ENCODE measurements at places on chromosomes 1 and 21.
A peak's percentile ranks its signal among the peaks of the same experiment; 100 is the strongest.

DNA sequence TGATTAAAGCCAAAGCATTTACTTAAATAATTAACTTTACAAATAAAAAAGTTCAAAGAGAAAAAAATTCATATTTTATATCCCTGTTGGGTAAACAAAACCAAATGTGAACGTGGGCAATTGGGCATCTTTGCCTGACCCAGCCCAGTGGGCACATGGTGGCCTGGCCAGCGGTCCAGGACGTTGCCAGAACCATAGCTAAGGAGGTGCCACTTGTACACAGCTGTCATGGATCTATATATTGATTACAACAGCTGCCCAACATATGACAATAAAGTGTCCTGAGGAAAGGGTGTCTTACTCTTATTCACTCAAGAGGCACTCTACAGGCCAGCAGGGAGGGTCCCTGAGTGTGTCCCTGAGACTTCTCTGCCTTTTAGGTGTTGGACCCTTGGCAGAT is 78.5 kb downstream of the BCAR3 start:
- no peak for DNase-seq

DNA sequence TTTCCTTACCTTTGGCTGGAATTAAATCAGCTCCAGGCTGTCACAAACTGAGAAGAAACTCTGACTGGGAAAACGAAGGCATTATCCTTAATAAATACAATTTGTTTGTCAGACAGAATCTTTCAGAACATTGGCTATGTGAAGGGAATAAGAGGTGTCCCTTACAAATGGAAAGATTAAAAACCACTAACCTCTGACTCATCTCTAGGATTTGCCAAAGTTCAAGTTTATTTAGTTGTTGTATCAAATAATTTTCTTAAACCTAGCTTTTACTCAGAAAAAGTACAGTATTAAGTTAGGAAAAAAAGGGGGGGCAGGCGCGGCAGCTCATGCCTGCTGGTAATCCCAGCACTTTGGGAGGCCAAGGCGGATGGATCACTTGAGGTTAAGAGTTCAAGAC is 15.7 kb downstream of the SERTAD4 start:
- DNase-seq = peak; percentile 47

- no peak for DNase-seq
These were observed 60.1 kb downstream of the RGS13 start for GRCh38 chr1:192696082-192696481.

DNA sequence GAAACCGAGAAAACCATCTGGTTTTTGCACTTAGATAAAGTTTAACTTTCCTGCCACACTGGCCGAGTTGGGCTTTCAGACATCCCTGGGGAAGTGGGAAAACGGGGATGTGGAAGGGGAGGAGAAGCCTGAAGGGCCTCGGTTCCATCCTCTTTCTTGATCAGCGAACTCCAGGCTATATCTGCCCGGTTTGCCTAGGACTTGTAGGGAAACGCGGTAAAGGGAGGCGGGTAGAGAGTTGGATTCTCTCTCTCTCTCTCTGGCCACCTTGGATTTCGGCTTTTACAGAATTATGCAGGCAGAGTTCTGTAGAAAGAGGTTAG is 4.6 kb upstream of the LHX8 start:
- DNase-seq = no peak

- peak; percentile 23 for DNase-seq
These were observed 87.8 kb downstream of the MRPL37 start for GRCh38 chr1:54287801-54288211.

DNA sequence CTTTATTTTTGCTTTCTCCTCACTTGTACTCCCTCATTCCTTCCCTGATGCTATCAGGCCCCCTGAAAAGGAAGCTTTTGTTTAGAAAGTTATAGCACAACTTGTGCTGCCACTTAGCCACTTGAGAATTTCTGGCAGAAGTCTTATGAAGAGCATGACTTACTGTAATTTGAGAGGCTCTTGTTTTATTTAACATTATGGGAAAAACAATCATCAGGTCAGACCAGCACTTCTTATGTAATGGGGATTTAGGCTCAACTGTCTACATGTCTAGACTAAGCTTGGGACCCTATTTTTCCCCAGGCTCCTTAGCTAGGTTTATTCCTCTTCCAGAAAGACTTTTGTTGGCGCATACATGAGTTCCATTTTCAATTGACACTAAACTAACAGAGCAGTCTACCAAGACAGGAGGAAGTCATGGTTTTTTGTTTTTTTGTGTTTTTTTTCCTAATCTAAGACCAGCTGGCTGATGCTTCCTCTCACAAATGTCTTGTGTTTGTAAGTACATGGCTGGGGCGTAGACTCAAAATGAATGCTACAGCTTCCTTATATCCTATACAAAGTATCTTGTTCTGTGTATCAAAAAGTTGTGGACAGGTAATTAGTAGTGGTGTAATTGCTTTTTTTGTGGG is 31.5 kb downstream of the TNFSF4 start:
- peak; percentile 39 for DNase-seq

DNA sequence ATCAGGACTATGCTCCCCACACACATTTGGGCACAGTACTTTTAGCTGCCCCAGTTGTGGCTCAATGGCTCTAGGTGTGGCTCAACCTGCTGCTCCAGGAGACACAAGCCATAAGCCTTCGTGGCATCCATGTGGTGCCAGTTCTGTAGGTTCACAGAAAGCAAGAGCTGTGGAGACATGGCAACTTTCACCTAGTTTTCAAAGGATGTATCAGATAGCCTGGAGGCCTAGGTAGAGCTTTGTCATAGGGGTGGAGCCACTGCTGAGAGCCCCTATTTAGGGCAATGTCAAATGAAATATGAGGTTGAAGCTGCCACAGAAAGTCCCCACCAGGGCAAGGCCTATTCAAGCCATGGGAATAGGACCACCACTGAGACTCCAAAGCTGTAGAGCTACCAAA is 210.5 kb downstream of the LMO4 start:
- DNase-seq = no peak

GRCh38 chr1:228264090-228264829 is 56.4 kb downstream of the OBSCN start:
- DNase-seq = no peak

DNA sequence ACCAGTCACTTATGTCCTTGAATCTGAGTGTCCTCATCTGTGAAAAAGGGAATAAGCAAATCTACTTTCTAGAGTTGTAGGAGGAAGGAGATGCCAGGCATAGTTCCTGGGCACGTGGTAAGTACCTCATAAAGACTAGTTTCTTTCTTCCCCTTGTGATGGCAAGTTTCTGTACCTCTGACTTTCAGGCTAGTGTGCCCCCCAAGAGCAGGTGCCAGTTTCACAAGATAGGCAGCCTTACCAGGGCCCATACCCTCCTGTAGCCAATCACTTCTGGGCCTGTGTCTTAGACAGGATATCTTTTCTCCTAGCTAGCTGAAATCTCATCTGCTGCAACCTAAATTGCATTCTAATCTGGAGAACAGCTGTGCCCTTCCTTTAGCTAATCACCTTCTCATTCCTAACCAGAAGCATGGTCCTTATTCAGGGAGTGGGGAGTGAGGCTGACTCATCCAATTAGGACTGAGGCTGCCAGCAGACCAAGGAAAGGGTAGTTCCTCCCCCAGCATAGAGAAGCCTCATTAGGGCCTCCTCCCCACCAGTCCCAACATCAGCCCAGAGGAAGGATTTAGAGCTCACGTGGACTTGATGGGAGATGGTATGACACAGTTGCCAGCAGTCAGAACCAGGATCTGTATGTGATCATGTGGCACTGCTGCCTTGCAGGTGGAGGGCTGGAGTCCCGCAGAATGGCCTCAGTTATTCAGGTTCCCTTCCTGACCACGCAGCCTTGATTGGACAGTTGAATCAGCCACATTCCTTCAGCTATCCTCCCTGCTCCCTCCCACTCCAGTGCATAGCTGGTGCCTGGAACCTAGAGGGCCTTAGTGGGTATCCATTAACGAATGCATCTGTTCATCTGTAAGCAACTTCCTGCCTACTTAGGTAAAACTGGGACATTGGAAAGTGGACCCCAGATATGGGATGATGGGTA is 7.9 kb downstream of the KLHDC8A start:
- no peak for DNase-seq

GRCh38 chr1:185670187-185670627 is 64.0 kb upstream of the HMCN1 start:
- DNase-seq = peak; percentile 27

- DNase-seq = peak; percentile 35
These were observed 105.9 kb upstream of the C21orf91 start for GRCh38 chr21:17925000-17925610.

- no peak for DNase-seq
These were observed 155.8 kb upstream of the BRINP3 start for GRCh38 chr1:190633488-190633887.

- DNase-seq = no peak
These were observed 77.6 kb upstream of the COA6 start for GRCh38 chr1:234295626-234296025.

- no peak for DNase-seq
These were observed 95.2 kb downstream of the ITPKB start for GRCh38 chr1:226643611-226644540.

DNA sequence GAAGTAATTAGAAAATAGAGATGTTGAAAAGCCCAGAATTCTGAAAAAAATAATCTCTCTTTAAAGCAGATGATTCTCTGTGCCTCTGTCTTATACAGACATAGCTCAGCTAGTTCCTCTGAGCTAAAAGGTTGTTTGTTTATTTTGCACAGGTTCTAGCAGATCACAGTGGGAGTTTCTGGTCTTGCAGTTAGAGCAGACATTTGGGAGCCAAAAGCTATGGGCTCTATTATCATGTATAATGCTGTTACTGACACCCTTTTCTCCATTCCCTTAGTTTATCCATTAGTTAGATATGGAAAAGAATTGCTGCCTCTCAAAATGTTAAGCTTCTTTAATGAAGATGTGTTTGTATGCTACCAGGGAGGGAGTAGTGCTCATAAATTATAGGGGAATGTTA is 20.5 kb upstream of the CD55 start:
- no peak for DNase-seq

- DNase-seq = peak; percentile 99
These were observed 20.4 kb downstream of the OLFML2B start for GRCh38 chr1:162003061-162003829.

DNA sequence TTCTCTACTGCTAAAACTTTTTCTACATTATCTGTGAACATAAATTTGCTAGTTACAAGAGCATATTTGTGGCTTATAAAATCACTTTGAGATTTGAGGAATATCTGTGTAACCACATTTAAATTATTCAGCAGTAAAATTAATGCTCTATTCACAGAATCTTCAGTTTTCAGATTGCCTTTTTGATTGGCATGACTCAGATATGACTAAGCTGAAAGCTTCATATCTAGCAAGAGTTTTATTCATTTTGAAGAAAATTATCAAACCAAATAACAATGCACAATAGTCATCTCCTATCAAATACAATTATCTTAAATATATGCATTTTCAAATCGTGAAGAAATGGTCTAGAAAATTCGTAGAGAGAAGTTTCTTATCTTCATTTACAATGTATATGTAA is 1498.2 kb upstream of the B3GALT2 start:
- peak; percentile 13 for DNase-seq

- no peak for DNase-seq
These were observed 174.2 kb downstream of the TNR start for GRCh38 chr1:175569117-175569743.

DNA sequence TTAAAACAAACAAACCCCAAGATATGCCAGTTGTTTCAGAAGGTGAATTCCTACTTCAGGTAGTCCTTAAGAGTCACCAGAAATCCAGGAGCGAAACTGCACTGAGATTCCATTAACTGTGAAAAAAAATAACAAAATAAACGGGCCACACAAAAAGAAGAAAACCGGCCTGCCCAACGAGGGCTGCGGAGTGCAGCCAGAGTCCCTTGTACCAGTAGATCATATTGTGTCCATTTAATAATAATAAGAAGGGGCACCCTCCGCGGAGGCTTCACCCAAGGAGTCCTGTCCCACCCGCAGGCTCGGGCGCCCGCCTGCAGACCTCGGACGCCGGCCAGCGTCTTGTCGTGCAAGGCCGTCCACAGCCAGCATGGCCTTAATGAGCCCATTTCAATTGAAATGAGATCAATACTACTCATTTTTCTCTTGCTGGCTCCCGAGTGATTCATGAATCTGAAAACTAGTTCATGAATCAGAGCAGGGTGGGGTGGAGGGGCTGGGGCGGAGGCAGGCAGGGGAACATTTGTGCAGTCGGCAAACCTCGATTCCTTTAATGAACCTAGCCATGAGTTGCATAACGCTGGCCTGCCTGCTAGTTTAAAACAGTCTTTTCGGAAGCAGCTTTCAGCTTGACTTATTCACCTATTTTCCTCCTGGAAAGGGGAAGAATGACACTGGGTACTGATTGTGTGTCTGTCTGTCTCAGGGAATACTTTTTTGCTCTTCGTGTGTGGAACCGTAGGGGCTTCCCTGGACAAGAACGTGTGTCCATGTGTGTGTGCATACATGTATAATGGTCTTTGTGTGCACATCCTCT is 113.1 kb upstream of the IRF2BP2 start:
- peak; percentile 93 for DNase-seq

DNA sequence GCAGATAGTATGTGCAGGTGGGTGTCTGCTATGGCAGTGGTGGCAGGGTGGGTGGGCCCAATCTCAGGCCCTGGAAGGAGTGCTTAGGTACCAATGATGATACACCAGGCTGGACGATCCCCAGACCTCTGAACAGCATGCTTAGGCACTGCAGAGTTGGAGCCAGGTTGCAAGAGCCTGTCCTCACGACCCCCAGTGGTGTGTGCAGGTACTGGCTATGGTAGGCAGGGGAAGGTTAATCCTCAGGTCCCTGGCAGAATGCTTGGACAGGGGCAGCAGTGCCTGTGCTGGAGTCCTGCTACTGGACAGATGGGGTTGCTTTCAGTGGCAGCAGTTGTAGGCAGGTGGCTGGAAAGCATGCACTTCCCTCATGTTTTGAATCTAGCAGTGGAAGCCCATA is 100.5 kb upstream of the NEK7 start:
- no peak for DNase-seq

DNA sequence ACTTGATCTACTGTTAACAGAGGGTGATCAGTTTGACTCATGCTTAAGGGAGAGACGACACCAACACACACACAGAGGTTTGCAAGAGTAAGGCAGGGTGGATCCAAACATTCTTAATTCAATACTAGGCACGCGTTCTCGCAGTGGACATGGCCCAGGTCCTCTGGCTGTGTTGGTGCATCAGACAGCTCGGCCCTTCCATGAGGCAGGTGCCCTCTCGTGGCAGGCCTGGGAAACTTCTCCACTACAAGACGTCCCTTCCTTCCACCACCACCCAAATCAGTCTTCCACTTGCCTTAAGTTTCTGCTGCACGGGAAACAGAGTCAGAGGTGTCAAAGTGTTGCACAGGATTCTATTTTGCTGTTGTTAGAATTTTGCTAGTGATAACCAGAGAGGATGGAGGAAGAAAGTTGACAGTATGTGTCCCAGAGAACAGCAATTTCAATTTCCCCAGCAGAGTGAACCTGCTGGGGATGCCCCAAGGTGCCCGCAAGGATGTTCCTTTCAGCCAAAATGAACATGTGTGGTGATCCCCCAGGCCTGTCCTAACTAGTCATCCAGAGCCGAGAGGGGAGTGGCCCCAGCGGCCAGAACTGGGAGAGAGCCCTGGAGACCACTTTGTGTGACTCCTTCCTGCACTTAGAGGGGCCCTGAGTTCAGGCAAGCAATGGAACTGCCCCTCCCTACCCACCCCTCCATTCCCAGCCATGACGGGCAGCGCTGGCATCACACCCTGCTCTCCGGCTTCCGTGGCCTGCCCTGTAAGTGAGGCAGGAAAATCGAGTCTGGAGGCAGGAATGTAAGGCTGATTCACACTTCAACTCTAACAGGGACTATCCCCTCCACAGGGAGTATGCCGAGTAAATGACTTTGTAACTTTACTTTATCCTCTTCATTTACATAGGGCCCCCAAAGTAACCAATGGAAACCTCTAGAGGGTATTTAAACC is 34.8 kb downstream of the MX1 start:
- DNase-seq = no peak
